ENCODE measurements at places on chromosomes 2 and 18.

- no peak for DNase-seq
These were observed 29.0 kb downstream of the PHLPP1 start for GRCh38 chr18:62744076-62744968.

DNA sequence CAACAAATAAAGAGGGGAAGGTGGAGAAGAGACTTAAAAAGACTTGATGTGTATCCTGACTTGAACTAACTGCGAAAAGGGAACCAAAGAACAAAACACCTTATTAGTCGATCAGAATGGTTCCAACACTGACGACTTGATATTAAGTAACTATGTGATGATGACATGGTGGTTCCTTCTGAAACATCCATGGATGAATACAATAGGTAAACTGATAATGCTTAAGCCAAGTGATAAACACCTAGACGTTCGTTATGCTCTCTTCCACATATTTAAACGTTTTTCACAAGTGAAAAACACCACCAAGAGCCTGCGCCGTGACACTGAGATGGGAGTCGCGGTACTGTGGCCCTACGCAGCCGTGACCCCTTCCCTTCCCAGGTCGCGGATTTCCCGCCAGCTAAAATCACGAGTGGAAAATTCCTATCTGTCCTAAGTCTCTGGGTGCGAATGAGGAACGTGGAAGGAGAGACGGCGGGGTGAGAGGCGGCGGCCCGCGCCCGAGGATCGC, 797 bp downstream of the TTC32 start:
- no peak for DNase-seq

DNA sequence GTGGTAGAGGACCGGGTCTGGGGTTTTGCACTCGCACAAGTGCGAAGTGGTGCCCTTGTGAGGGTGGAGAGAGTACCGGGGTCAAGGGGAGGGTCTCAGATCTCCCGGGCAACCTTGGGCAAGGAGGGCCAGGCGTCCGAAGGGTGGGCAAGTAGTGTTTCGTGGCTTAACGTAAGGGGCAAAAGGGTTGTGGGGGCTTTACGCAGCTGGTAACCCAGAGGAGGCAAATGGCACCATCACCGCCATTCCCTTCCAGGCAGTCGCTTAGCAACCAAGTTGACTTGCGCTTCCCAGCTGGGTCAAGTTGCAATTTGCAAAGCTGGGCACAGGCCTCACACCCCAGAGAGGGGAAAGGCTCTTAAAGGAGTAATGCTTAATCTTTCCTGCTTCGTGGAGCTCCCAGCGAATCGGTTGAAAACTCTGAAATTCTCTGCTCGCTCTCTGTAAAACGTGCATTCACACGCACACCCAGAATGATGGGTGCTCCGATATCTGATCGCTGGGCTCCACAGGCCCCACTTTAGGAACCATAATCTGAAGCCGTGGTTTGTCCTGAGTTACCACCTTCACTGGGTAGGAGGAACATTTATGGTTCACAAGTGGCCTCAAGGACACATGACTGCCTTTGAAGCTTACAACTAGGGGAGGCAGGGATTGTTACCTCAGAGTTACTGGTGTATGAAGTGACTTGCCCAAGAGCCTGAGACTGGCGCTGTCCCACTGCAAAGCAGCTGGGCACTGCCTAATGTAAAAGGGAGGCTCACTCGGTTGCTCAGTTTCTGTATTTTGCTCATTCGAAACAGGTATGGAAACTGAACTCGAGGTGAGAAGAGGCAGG, 127.9 kb downstream of the UXS1 start:
- DNase-seq: peak; percentile 47

DNA sequence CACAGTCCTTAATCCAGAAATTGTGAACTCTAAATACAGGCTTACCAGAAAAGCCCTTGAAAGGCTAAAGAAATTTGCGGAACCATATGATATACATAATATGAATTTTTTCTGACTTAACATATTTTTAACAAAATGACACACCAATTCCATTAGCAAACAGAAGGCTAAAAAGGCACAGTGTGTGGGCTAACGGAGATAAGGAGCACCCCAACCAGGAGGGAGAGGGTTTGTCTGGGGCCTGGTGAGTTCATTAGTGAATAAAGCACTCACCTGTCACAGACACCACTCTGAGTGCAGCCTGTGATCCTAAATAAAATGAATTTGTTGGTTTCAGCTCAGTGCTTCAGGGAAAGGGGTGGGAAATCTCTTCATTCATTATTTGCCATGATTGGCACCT, 2.7 kb upstream of the FECH start:
- DNase-seq: no peak

- no peak for DNase-seq
These were observed 610.2 kb downstream of the ZEB2 start for GRCh38 chr2:143909577-143910353.

Data from right kidney (tissue), 9 donors.